ENCODE measurements at places on chromosomes 11 and 22. TPM values are rescaled to one million over a fixed set of nuclear protein-coding genes. Genes with fewer than 3 reads are reported as not detected.

Gene OR8G5
- not detected for total RNA-seq

Gene PLXNB2
- total RNA-seq = 34.0 TPM

Gene OR51B5
- not detected for total RNA-seq

Gene PDHX
- total RNA-seq = 28.7 TPM

DNA sequence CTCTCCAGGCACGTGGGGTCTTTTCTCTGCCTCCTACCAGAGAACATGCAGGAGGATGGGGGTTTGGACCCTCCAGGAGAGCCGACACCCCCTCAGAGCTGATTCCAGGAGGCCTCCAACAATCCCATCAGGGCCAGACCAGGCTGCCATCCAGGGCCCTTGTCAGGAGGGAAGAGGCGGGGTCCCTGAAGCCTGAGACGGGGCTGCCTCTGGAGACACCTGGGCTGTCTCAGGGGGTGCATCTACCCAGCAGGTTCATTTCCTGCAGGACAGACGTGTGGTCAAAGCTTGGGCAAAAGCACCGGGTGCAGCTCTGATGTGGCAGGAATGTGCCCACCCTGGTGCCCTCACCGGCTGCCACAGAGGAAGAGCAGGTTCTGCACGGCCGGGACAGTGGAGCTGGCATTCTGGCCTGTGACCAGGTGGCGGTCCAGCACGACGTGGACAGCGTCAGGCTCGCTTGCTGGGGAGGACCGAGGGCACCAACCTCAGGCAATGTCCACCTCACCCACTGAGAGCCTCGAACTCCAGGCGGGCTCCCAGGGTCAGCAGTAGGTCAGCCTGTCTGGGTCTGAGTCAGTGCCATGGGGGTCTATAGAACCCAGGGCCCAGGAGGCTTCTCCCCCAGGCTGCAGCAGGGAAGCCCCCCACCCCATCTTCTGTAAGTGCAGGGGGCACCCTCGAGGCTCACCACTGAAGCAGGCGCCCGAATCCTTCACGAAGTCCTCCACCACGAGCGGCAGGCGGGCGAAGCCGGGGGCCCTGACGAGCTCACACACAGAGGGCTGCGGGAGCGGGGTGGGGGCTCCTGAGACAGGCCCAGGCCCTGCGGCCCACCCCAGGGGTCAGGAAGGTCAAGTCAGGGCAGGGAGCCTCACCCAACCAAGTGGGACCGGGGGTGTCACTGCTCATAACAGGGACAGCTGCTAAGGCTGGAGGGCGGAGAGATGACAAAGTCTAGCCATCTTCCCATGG is 6.4 kb downstream of the GATD1 start:
- DNase-seq = no peak

DNA sequence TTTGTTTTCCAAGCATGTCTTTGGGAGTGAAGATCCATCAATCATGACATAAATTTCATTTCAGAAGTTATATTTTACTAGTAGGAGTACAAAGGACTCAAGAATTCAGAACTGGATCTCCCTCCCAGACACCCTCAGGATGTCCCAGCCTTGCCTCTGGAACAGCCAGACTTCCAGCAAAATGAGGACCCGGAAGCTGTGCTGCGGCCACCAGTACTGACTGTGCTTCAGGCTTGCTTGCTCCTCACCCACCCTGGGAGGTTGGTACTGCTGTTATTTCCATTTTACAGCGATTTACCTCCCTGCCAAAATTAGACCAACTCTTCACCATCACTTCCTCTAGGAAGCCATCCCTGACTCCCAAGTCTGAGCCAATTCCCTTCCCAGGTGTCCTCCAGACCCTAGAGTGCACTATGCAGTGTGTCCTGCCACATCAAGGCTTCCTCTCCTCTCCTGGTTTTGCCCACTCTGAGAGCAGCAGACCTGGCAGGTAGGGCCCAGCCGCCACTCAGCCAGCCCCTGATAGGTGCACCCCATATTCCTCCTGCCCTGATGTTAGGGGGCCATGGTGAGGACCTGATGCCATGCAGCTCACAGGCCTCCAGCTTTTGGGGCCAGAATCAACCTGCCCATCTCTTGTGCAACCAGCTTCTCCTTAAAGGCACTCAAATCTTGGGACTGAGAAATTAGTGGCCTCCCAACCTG is 47.3 kb upstream of the WNT7B start:
- DNase-seq = no peak

DNA sequence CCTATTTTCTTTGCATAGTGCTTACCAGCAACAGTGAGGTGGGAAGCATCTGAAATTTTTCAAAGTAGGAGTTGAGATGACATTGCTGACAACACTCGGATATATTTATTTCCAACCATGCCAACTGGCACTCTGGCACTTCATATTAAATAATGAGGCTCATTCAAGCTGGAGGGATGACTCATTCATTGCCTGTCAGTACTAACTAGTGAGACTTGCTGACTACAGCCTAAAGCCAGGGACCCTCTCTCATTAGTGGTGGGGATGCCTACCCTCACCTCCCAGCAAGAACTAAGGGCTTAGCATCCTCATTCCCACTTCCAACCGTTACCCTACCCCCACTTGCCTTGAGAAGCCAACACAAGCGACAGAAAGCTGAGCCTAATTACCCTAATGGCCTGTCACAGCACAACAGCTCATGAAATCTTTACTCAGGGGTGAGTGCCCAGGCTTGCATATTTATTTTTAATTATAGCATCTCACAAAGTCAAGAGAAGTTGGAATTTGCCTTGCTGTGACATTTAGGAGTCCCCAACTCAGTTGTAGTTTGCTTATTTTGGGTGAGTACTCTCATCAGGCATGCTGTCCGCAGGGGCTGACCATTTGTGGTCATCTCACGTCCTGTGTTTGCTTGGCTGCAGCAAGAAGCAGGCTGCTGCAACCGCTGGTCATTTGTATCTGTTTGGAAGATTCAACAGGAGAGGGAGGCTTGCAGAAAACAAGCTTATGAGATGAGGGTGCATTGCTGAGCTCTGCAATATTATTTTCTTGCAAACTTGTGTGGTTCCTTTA is 181.6 kb upstream of the POU2AF2 start:
- no peak for DNase-seq

DNA sequence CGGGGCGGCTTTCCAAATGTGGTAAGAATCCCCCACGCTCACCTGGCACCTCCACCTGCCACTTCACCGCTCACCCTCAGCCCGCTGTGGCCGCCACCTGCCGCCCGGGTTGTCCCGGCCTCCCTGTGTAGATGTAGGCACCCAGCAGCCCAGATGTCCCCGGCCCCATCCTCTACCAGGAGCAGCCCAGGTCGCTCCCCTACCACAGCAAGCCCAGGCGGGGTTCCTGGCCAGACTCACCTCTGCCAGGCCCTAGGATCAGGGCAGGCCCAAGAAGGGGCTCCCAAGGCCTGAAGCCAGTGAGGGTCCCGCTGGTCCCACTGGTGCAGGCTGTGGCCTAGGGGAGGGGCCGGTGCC is 27.4 kb downstream of the MOB2 start:
- DNase-seq = no peak

- no peak for DNase-seq
Observed at GRCh38 chr11:64498136-64498535, 92.9 kb upstream of the SLC22A12 start.

GRCh38 chr11:133887692-133888332 is 42.5 kb upstream of the SPATA19 start:
- no peak for DNase-seq

GRCh38 chr11:64198511-64198910 is 8.0 kb upstream of the FERMT3 start:
- no peak for DNase-seq

DNA sequence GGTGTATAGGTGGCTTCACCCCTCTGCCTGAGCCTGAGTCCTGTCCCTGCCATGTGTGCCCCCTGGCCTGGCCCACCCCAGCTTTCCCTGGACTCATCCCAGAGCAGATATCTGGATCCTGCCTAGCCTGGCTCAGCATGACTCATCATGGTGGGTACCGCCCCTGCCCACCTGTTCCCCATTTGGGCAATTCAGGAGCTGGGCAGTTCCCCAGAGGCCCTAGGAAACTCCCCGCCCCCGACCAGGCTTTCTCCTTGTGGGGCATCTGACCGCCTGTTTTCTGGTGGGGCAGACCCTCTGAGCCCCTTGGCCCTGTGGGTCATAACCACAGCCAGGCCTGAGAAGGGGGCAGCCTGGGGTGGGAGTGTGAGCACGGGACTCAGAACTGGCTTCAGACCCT is 4.4 kb downstream of the TSPO start:
- no peak for DNase-seq

DNA sequence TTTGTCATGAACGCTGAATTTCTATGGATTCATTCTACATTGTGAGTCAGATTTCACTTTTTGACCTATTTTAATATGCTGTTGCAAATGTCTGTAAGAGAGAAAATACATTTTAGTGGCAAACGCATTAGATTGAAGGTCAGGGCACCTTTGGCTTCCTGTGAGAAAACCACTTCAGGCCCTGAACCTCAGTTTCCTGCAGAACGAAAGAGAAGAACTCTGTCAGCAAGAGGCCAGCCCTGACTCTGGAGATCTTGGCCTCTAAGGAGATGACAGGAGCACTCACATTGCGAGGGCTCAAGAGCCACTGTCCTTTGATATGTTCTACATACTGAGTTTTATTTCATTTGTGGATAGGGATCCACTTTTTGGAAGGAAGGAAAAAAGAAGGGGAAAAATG is 83.6 kb downstream of the KCNJ1 start:
- DNase-seq = no peak
